Effector CD8-positive, alpha-beta T cell (primary cell): ENCODE measurements at places on chromosomes 16 and 17.

DNA sequence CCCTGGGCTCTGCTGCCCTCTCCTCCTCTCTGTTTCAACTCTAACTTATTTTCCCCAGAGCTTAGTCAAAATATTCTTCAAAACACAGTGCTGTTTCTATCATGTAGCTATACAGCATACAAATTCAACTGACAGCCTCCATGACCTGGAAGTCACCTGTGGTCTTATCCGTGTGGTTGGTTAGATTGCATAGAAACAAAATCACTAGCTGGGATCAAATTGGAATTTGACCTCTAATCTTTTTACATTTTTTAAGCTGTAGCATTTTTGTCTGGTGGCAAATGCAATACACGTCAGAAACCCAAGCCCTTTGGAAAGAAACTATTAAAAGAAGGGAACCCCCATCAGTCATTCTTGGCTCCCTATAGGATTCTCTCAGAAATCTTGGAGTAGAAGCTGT is 57.3 kb downstream of the ABCC12 start:
- DNase-seq, result no peak

GRCh38 chr17:35918665-35919064 is 11.9 kb downstream of the RDM1 start:
- no peak for DNase-seq

GRCh38 chr17:21358682-21359482 is 17.3 kb upstream of the KCNJ12 start:
- DNase-seq, result no peak

- no peak for DNase-seq
Observed at GRCh38 chr16:86673090-86673955, 95.0 kb downstream of the FOXL1 start.

- no peak for DNase-seq
Observed at GRCh38 chr16:79508294-79508693, 92.2 kb downstream of the MAF start.
